ENCODE measurements at places on chromosomes 4 and X.

- no peak for DNase-seq
Observed at GRCh38 chr4:149398993-149399392, 416.6 kb downstream of the IQCM start.

DNA sequence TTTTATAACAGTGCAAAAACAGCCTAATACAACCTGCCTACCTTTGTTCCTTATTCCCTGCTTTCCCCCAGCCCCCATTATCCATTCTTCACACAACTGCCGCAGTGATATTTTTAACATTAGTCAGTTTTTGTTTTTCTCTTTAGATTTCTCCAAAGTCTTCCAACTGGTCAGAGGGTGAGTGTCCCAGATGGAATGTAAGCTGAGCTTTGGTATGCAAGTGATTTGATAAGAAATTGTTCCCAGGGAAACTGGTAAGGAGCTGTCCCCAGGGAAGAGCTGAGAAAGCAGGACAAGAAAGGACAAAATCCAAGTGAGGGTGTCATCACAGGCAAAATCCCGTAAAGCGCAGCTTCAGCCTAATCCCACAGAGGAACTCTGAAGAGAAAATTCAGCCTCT is 475.5 kb upstream of the ADGRL3 start:
- DNase-seq = no peak

DNA sequence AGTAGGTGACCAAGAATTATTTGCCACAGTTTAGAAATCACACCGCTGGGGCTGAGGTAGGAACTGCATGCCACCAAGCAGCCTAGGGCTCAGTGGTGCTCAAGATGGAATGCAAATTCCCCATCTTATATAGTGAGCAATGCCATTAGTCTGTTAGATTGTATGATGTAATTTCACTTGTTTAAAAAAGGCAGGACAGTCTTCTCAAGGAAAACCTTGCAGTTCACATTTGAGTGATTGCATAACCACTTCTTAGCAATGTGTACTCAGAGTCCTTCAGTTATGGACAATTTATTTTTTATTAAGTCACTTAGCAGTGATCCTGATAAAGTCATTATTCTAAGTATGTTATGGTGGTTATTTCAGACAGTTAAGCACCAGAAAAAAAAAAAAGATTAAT is 142.9 kb upstream of the SFRP2 start:
- no peak for DNase-seq

GRCh38 chr4:182063651-182064050 is 179.6 kb upstream of the TENM3 start:
- DNase-seq = no peak

DNA sequence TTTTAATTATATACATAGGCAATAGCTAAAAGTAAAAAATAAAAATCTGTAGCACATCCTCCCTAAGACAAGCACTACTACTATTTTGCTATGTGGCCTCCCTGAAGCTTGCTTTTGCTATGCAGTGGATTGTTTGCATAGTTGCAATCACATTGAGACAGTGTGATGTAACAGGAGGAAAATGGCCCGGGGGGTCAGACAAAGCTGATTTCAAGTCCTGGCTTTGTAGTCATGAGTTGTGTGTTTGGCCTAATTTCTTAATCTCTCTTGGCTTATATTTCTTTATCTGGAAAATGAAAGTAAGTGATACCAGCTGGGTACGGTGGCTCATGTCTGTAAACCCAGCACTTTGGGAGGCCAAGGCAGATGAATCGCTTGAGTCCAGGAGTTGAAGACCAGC is 166.6 kb downstream of the LHFPL1 start:
- DNase-seq = no peak

DNA sequence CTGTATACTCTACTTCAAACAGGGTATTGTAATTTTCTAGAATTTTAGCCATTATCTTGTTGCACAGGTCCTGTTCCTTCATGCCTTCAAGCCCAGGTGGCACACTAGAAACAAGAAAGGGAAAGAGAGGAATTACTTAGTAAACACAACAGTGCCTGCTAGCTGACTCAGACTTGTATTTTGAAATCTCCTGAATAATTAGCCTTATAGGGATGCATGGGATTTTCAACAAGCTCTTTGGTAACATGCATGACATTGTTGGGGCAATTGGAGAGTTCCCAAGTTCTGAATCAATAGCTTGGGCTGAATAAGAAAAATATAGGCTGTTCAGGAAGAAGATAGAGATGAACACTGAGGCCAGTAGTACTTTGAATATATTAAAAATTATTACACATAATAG is 118.8 kb downstream of the FAM13A start:
- no peak for DNase-seq

- no peak for DNase-seq
Observed at GRCh38 chr4:170008801-170009200, 17.4 kb downstream of the MFAP3L start.

DNA sequence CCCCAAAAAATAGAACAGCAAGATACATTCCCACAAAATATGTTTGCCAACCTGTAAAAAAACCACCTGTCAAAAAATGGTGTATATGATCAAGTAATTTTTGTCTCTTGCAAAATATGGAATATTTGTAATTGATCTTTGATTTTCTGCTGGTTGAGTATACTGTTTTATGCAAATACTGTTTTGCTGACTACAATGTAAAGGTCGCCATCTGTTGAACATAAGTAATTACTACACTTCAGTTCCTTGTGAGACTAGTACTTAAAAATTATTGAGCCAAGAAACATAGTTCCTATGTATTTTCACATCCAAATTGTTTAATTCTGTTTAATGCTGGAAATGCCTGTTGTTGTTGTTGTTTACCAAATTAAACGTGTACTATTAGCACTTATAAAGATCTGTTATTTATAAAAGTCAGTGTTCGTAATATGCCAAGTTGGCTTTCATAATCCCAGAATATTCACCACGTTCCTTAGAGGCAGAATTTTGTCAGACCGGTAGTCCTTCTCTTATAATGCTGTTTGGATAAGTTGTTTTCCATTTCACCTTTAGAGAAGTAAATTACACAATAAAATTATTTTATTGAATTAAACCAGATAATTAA is 144.2 kb downstream of the PDLIM5 start:
- DNase-seq = peak; percentile 48

- no peak for DNase-seq
Observed at GRCh38 chrX:76918033-76918432, 490.5 kb downstream of the MAGEE1 start.

DNA sequence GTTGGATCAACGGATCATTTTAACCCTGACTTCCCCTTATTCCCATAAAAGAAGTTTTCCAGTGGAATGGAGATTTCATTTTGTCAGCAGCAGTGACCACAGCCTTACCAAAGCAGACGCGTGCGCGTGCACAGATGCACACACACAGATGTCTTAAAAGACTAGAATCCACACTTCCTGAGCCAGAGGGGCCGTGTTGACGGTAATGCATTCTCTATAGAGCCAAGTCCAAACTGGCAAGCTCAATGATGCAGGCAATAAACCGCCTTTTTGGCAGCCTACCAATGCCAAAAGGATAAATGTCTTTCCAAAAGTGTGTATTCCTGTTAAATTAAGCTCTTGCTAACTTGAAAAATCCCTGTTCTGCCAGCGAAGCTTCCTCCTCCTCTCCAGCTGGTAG is 18.8 kb upstream of the CLDN34 start:
- no peak for DNase-seq

DNA sequence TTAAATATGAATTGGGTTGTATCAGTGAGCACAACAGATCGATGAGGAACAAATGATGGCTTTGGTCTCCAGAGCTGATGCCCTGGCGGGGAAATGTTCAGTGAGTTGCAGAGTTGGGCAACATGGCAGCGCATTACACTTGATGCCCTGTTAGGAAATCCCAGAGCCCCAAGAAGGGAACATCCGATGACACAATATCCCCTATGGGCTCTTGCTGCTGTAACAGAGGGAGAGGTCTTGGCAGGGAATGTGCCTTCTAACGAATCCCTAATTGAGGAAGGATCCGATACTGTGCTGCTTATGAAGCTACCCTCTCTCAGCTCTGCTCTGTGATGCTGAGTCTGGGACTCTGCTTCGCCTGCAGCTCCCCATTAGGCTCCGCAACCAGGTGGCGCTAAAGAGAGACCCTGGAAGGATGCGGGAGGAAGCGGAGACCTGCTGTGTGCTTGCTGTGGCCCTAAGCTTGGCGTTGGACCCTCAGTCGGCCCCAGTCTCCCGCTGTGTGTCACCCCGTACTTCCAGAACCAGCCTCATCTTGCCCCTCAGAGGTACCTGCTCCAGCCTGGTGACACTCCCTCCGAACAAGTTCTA is 38.9 kb downstream of the PDHA1 start:
- peak; percentile 35 for DNase-seq

DNA sequence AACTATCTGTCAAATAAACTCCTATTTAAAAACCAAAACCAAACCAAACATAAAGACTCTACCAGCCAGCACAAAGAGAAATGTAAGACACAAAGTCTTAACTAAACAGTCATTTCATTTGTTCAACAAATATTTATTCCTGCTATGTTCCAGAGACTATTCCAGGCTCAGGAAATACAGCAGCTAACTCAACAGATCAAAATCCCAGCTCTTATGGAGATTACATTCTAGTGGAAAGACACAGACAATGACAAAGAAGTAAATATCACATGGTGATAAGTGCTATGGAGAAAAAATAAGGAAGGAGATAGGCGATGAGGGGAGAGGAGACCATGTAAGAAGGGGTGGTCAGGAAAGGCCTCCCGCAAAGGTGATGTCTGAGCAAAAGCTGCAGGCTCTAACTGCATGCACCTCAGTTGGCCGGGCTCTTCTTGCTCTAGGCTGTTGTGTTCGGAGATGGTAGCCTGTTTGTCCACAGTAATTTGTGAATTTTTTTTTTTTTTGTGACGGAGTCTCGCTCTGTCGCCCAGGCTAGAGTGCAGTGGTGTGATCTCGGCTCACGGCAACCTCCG is 15.1 kb downstream of the PPEF1 start:
- DNase-seq = no peak

DNA sequence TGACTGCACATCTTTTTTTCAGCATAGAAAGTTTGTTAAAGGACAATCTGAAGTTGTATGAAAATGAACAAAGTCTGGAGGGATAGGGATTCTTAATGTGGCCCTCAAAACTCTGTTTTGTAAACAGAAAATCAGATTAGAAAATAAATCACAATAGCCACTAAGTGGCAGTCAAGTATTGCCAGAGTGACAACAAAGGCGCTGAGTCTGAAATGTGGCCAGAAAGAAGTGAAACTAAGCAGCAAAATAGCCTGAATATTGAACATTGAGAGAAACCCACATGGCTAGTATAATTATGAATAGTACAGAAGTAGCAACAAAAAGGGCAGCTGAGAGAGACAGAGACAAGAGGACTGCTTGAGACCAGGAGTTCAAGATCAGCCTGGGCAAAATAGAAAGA is 81.1 kb upstream of the CT45A1 start:
- DNase-seq = no peak

GRCh38 chrX:44844204-44844603 is 383 bp downstream of the DUSP21 start:
- no peak for DNase-seq

GRCh38 chr4:42720533-42720932 is 63.6 kb upstream of the ATP8A1 start:
- no peak for DNase-seq

GRCh38 chr4:118834960-118835569 is 861 bp downstream of the SEC24D start:
- peak; percentile 56 for DNase-seq

- DNase-seq = no peak
Observed at GRCh38 chrX:26613956-26614355, 398.0 kb downstream of the MAGEB5 start.

Measured in GF-D8 (cell line).